ENCODE measurements at places on chromosomes 2 and 18. TPM values are rescaled to one million over a fixed set of nuclear protein-coding genes. Genes with fewer than 3 reads are reported as not detected.

DNA sequence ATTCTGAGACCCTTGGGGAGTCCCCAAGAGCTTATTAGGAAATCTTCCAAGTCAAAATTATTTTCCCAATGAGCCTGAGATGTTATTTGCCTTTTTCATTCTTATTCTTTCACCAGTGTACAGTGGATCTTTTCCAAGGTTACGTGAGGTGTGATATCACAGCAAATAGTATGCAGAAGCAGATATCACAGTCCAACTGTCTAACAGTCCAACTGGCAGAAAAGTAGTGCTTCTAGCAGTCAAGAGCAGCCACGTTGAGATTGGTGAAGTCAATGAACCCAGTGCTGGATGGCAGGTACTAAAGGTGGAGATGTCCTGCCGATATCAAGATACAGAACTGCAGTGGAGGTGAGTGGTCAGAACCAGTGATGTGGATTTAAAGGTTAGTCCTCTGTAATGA lies 78.9 kb upstream of the ZNF397 start:
- H3K27ac ChIP-seq: no peak overlapping the region
- no peak overlapping the region for H3K4me3 ChIP-seq
- no peaks in the 10 kb centered on the region for H3K4me1 ChIP-seq
- no peaks in the 10 kb centered on the region for H3K27me3 ChIP-seq
- H3K36me3 ChIP-seq: no peaks in the 10 kb centered on the region
- DNase-seq: no peak

- H3K36me3 ChIP-seq: no peaks in the 10 kb centered on the region
- H3K27me3 ChIP-seq: no peaks in the 10 kb centered on the region
- H3K27ac ChIP-seq: no peak overlapping the region
- DNase-seq: peak; percentile 20
- H3K4me3 ChIP-seq: no peak overlapping the region
Observed at GRCh38 chr18:12886498-12887126, 2.6 kb upstream of the PTPN2 start.

DNA sequence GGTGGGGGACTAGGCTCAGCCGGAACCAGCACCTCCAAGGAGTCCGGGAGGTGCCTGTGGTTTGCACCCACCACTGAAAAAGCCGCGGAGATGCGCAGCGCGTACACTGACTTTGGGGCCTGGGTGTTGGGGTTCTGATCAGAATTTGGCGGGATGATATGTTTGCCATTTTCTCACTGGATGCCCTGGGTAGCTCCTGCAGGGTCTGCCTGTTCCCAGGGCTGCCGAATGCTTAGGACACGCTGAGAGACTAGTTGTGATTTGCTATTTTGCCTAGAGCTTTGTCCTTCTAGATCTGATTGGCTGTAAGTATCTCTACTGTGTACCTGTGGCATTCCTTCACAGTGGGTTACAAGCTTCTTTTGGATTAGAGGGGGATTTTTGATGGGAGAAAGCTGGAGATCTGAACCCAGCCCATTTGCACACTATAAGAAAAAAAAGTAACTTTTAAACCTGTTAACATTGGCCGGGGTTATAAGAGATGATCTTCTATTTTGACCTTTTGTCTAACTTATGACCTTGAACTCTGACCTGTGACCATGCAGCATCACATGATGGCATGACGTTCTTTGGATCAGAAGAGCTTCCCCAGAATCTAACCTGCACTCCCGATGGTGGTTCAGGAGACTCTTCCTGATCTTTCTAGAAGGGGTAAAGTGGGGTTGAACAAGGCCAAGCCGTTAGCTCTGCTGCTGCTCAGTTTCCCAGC lies 1.6 kb downstream of the KCNE4 start:
- no peak overlapping the region for H3K27ac ChIP-seq
- no peak overlapping the region for H3K4me3 ChIP-seq
- H3K36me3 ChIP-seq: no peaks in the 10 kb centered on the region
- H3K27me3 ChIP-seq: no peaks in the 10 kb centered on the region
- DNase-seq: no peak
- no peaks in the 10 kb centered on the region for H3K4me1 ChIP-seq

GRCh38 chr2:135916207-135916606 lies 40.0 kb upstream of the MCM6 start:
- H3K36me3 ChIP-seq: no peaks in the 10 kb centered on the region
- peak; percentile 17 for DNase-seq
- H3K4me3 ChIP-seq: no peak overlapping the region
- no peaks in the 10 kb centered on the region for H3K27me3 ChIP-seq

- H3K4me3 ChIP-seq: no peak overlapping the region
- H3K36me3 ChIP-seq: no peaks in the 10 kb centered on the region
- no peaks in the 10 kb centered on the region for H3K4me1 ChIP-seq
- H3K27me3 ChIP-seq: no peaks in the 10 kb centered on the region
- DNase-seq: no peak
Observed at GRCh38 chr2:40127890-40128557, 323.9 kb downstream of the SLC8A1 start.

GRCh38 chr18:77550625-77551024 lies 301.0 kb downstream of the GALR1 start:
- H3K4me1 ChIP-seq: no peaks in the 10 kb centered on the region
- no peak for DNase-seq
- no peaks in the 10 kb centered on the region for H3K27me3 ChIP-seq
- H3K27ac ChIP-seq: no peak overlapping the region
- no peak overlapping the region for H3K4me3 ChIP-seq
- no peaks in the 10 kb centered on the region for H3K36me3 ChIP-seq

GRCh38 chr2:60880643-60881046 lies 729 bp upstream of the REL start:
- DNase-seq: no peak
- no peaks in the 10 kb centered on the region for H3K36me3 ChIP-seq
- no peaks in the 10 kb centered on the region for H3K27me3 ChIP-seq
- peaks cover 5% of the 10 kb centered on the region for H3K4me1 ChIP-seq

DNA sequence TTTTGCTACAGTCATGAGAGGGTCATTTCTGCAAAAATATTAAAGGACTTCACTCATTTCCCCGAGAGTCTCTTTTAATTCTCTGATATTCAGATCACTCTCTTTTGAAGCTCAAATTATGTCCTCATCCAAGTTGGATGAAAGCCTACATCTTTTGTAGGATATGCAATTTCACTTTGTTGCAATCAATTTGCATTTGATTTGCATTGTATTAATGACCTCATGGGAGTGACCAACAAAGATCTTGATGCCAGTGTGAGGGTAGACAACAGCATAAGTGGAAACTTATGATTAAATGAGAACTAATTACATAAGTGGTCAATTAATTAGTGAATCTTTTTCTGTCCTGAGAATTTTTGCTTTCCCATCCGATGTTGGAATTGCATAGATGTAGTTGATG lies 60.3 kb upstream of the UPP2 start:
- H3K36me3 ChIP-seq: no peaks in the 10 kb centered on the region
- no peak overlapping the region for H3K4me3 ChIP-seq
- H3K27me3 ChIP-seq: no peaks in the 10 kb centered on the region
- no peak overlapping the region for H3K27ac ChIP-seq
- no peaks in the 10 kb centered on the region for H3K4me1 ChIP-seq

DNA sequence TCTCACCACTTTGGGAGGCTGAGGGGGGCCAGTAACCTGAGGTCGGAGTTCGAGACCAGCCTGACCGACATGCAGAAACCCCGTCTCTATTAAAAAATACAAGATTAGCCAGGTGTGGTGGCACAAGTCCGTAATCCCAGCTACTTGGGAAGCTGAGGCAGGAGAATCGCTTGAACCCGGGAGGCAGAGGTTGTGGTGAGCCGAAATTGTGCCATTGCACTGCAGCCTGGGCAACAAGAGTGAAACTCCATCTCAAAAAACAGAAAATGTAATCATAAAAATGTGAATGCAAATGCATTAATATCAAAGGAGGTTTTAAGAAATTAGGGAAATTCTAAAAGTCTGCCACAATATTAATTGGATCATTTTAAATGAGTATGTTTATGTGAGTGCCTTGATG lies 45.7 kb downstream of the ACTR2 start:
- no peaks in the 10 kb centered on the region for H3K36me3 ChIP-seq
- no peaks in the 10 kb centered on the region for H3K4me1 ChIP-seq
- H3K27ac ChIP-seq: no peak overlapping the region
- H3K4me3 ChIP-seq: no peak overlapping the region

GRCh38 chr2:118983915-118984314 lies 41.9 kb downstream of the MARCO start:
- H3K27me3 ChIP-seq: no peaks in the 10 kb centered on the region
- H3K4me1 ChIP-seq: no peaks in the 10 kb centered on the region
- DNase-seq: no peak
- no peaks in the 10 kb centered on the region for H3K36me3 ChIP-seq

- H3K36me3 ChIP-seq: no peaks in the 10 kb centered on the region
- no peak overlapping the region for H3K27ac ChIP-seq
- H3K4me1 ChIP-seq: no peaks in the 10 kb centered on the region
- no peak for DNase-seq
- H3K27me3 ChIP-seq: no peaks in the 10 kb centered on the region
Observed at GRCh38 chr18:79512461-79513380, 117.0 kb downstream of the NFATC1 start.

GRCh38 chr2:45974762-45975408 lies 322.3 kb upstream of the EPAS1 start:
- no peak overlapping the region for H3K27ac ChIP-seq
- H3K27me3 ChIP-seq: no peaks in the 10 kb centered on the region
- H3K4me3 ChIP-seq: no peak overlapping the region
- H3K36me3 ChIP-seq: no peaks in the 10 kb centered on the region
- H3K4me1 ChIP-seq: no peaks in the 10 kb centered on the region
- DNase-seq: no peak

DNA sequence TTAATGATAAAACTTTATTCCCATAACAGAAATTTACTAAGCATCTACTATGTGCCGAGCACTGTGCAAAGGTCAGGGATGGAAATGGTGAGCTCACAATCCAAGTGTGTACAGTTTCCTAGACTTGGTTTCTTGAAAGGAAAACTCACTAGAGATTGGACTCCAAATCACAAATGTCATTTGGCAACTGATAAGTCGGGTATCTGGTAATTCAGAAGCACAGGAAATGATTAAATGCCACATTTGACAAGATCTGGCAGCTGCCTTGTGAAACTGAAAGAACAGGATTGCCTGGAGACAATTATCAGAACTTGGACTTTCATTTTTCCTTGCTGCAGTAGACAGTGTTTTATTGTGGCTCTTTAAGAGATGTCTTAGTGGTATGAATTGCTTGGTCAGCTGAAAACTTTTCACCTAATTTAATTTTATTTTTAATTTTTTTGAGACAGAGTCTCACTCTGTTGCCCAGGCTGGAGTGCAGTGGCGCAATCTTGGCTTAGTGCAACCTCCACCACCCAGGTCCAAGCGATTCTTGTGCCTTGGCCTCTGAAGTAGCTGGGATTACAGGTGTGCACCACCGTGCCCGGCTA lies 19.2 kb downstream of the ITGA6 start:
- no peak overlapping the region for H3K27ac ChIP-seq
- peaks cover 27% of the 10 kb centered on the region for H3K4me1 ChIP-seq
- DNase-seq: no peak
- no peaks in the 10 kb centered on the region for H3K27me3 ChIP-seq
- no peak overlapping the region for H3K4me3 ChIP-seq

- DNase-seq: no peak
- no peaks in the 10 kb centered on the region for H3K4me1 ChIP-seq
- H3K36me3 ChIP-seq: no peaks in the 10 kb centered on the region
- no peak overlapping the region for H3K4me3 ChIP-seq
Observed at GRCh38 chr2:51633073-51633472, 601.1 kb upstream of the NRXN1 start.

DNA sequence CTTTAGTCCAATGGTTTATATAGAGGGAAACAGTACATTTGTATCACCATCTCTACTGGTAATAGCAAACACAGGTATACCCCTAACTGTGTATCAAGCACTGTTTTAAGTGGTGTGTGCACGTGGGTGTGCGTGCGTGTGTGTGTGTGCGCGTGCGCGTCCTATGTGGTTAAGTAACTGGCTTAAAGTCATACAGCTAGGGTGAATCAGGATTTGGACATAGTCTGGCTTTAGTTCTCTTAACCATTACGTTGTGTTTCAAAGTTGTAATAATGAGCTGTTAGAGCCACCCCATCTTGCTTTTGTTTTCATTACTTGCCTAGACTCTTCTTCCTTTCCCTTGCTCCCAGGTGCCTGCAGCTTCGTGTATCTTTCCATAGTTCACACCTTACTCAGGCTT lies 2.1 kb downstream of the HADHB start:
- peaks cover 6% of the 10 kb centered on the region for H3K4me1 ChIP-seq
- no peaks in the 10 kb centered on the region for H3K36me3 ChIP-seq

- no peak overlapping the region for H3K4me3 ChIP-seq
- no peak for DNase-seq
- no peak overlapping the region for H3K27ac ChIP-seq
- H3K36me3 ChIP-seq: no peaks in the 10 kb centered on the region
- no peaks in the 10 kb centered on the region for H3K27me3 ChIP-seq
Observed at GRCh38 chr2:183389546-183390080, 265.4 kb downstream of the NUP35 start.

- H3K4me1 ChIP-seq: no peaks in the 10 kb centered on the region
- no peaks in the 10 kb centered on the region for H3K36me3 ChIP-seq
- no peaks in the 10 kb centered on the region for H3K27me3 ChIP-seq
- H3K27ac ChIP-seq: no peak overlapping the region
Observed at GRCh38 chr2:152646775-152647174, 70.5 kb downstream of the PRPF40A start.

DNA sequence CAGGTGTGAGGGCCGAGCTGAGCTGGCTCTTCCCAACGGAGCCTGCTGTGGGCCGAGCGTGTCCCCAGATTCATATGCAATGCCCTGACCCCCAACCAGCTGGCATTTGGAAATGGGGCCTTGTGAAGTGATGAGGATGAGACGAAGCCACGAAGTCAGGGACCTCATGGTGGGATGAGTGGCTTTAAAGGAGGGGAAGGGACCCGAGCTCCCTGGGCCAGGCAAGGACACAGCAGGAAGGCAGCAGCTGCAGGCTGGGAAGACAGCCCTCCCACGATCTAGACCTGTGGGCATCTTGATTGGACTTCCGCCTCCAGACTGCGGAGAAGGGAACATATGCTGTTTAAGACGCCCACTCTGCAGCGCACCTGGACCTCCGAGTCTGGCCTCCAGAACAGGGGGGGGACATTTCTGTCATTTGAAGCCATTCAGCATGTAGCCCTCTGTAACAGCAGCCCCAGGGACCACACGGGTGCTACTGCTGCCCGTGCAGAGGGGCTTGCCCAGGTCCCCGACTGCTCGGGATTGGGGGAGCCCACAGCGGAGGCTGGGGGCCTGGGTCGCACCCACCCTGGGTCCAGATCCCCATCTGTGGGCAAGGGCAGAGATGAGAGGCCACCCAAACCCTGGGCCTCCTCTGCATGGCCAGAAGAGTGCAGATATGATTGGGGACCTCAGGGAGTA lies 27.2 kb downstream of the KIF1A start:
- no peaks in the 10 kb centered on the region for H3K27me3 ChIP-seq
- no peak for DNase-seq
- H3K27ac ChIP-seq: no peak overlapping the region
- no peaks in the 10 kb centered on the region for H3K36me3 ChIP-seq

- DNase-seq: peak; percentile 21
- H3K4me3 ChIP-seq: no peak overlapping the region
- H3K36me3 ChIP-seq: no peaks in the 10 kb centered on the region
Observed at GRCh38 chr2:37809525-37809924, 115.6 kb upstream of the RMDN2 start.

INHBB gene
- total RNA-seq: 28.6 TPM

OSGEPL1 gene
- 5.3 TPM for total RNA-seq

DNAH7 gene
- total RNA-seq: 0.30 TPM

DSC2 gene
- total RNA-seq: 22.7 TPM

REEP1 gene
- total RNA-seq: 14.9 TPM

LMAN1 gene
- 41.7 TPM for total RNA-seq

Data from Caco-2 (cell line).